ENCODE measurements at places on chromosomes 3 and 15.

- no peak for DNase-seq
Observed at GRCh38 chr3:64773137-64773536, 85.3 kb upstream of the ADAMTS9 start.

GRCh38 chr3:111915905-111916304 is 56.8 kb downstream of the PHLDB2 start:
- DNase-seq = no peak

DNA sequence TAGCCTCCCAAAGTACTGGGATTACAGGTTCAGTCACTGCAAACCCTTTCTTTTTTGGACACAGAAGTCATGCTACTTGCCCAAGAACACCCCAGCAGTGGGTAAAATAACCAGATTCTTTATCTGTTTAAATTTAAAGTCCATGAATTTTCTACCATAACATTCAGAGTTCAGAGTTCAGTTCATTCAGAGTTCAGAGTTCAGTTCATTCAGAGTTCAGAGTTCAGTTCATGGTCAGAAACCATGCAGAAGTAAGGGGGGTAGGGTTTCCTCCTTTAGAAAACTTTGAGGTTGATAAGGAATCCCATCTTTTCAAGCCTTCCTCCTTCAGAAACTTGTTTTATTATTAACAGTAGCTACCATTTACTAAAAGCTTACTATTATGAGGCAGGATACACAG is 43.2 kb downstream of the RAF1 start:
- DNase-seq = no peak

- no peak for DNase-seq
Observed at GRCh38 chr3:64410226-64410625, 185.0 kb upstream of the PRICKLE2 start.

DNA sequence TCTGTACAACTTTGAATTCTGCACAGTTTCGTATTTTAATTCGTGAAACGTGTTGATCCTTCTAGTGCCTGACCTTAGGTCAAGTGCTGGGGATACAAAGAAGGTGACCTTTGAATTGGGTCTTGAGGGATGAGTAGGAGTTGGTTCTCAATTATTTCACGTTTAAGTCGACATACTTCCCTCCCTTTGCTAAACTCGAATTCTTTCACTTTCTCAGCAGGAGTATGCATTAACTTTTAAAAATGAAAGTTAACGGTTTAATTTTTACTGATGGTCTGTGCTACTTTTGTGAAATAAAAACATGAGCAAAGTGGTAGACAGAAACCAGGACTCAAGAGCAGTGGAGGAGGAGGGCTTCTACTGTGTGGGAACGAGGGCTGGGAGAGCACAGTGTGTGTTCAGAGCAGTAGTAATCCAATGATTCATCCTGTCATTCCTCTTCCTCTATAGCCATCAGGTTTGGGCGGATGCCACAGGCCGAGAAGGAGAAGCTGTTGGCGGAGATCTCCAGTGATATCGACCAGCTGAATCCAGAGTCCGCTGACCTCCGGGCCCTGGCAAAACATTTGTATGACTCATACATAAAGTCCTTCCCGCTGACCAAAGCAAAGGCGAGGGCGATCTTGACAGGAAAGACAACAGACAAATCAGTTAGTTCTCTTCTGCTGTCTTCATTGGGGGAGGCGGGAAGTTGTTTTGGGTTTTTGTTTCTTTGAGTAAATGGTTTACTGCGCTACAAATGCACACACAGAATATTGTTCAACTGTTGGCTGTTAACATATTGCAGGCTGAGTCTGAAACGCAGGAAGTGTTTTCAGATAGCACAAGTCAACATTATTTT is 78.6 kb upstream of the TSEN2 start:
- no peak for DNase-seq

DNA sequence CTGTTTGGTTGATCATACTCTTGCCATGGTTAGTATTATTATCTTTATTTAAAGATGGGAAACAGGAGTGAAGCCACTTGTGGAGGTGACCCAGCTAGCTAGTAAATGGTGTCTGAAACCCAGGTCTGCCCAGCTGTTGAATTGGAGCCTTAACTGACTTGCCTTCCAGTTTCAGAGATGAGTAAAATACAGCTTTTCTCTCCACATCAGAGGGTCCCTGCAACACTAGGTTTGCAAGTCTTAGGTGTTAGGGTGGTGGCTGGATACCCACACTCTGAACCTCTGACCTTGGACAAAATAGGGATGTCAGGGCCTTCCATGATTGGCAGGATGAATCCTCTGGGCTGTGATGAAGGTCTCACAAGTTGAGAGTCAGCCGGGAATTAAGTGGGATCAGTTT is 4.1 kb downstream of the FLNB start:
- DNase-seq = no peak

DNA sequence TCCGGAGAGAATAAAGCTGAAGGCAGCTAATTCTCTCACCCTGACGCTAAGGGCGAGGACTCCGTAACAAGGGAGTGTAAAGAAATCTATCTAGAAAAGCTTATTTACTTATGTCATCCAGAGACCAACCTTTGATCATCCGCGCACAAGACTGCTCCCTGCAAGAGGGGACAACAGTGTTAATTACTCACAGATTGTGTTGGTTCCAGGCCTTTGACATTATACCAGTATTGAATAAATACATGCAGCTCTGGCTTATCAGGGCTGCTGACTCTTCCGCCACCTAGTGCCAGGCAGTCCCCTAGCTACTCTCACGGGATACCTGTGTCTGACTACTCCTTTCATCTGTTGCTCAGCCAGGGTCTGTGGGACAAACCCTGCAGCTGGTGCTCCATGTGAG is 211.7 kb downstream of the DTWD1 start:
- DNase-seq = no peak

DNA sequence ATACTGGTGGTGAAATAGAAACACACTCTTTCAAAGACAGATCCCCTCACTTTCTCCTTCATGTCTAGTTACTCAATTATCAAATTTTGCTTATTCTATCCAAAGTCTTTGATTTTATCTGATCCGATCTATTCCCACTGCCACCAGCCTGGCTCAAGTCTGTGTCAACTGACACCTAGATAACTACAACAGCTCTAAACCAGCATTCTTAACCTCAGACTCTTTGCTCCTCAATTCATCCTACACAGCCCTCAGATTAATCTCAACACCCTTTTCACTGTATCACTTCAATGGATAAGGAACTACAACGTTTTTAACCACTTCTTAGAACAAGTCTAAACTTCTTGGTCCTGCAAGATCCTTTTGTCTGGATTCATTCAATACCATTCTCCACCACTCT is 9.1 kb downstream of the KPNA1 start:
- DNase-seq = no peak

DNA sequence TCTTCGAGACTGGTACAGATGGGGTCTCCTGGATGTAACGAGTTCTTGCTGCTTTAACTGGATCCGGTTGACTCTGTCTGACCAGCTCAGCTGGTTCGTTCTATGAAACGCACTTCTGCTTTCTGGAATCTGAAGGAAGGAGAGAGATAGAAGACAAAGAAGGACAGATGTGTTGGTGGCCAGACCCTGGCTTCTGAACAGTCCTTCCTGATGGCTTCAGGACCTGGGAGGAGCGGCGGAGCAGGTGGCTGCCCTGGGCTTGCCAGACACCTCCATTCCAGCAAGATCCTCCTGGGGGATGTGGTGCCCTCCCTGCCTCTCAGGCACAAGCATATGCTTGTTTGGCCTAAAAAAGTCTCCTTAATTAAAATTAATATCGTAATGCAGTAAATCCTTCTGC is 99.9 kb downstream of the APBA2 start:
- no peak for DNase-seq

- no peak for DNase-seq
Observed at GRCh38 chr15:63210151-63211091, 21.0 kb downstream of the RAB8B start.

GRCh38 chr3:67635257-67635656 is 19.2 kb downstream of the SUCLG2 start:
- no peak for DNase-seq

DNA sequence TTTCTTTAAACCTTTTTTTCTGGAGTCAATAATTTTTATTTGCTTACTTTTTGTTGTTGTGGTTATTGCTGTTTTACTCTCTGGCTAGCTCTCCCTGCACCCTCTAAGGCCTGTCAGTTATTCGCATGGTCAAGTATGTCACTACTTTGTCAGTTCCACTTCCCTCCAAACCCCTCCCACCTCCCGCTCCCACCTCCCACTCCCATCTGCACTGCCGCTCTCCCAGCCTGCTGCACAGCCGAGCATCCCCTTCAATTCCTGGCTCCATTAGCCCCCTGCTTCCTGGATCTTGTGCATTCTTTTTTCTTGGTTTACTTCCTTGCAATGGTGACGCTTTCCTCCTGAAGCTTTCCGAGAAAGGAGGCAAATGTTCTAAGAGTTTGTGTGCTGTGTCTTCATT is 218.0 kb downstream of the XXYLT1 start:
- no peak for DNase-seq

DNA sequence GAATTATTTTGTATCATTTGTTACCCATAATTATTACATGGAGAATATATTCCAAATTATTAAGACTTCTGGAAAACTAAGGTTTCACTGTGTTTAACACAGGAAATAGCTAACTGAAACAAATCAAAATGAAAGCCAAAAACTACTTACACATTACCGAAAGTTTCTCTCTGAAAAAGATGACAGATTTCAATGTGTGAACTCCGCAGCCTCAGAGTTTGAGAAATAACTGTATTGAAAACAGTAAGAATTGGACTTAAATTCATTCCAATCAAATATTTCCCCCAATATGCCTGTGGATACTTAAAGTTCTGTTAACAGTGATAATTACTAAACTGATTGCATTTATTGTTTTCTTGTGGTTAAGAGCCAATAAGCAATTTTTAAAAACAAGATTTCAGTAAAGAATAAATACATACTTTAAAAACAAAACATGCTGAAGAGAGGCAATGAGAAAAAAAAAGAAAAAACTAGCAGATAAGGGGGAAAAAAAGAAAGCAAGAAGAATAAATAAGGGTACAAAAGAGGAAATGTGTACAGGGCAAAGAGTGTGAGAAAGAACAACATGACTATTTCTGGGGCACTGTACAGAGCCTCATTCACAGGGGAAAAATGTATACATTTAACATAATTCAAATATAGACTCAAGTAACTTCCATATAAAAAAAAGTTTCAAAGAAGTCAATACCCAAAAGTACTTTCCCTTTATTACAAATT is 30.7 kb downstream of the DENND4A start:
- no peak for DNase-seq

- DNase-seq = no peak
Observed at GRCh38 chr3:99131876-99132275, 230.4 kb upstream of the DCBLD2 start.

GRCh38 chr15:43941555-43941954 is 114.8 kb downstream of the WDR76 start:
- DNase-seq = no peak

DNA sequence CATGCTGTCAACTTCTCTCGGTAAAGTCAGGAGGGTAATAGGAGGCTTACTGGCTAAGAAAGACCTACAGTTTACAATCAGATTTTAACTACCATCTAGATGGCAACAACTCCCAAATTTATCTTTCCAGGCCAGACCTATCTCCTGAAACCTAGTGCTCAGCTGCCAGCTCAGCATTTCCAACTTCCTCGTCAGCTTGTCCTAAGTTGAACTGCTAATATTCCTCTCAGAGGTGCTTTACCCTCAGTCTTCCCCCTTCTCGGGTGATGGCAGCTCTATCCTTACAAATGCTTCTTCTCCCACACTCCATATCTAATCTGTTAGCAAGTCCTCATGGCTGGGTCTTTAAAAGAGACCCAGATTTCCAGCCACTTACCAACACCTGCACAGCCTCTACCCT is 36.9 kb upstream of the UBE2E2 start:
- DNase-seq = no peak

- DNase-seq = no peak
Observed at GRCh38 chr3:161672478-161672877, 175.9 kb downstream of the OTOL1 start.

DNA sequence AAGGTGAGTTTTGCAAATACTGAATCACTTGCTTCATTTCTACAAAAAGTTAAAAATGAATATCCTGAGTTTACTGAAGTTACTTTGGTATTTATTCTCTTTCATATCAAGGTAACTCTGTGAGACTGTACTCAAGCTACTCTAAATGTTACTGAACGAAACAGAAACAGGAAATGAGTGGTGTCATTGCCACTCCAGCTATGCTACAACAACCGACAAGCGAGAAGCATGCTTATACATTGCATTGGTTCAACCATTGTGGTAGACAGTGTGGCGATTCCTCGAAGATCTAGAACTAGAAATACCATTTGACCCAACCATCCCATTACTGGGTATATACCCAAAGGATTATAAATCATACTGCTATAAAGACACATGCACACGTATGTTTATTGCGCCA is 313.2 kb upstream of the THBS1 start:
- DNase-seq = no peak

GRCh38 chr3:94004301-94004910 is 24.0 kb downstream of the STX19 start:
- no peak for DNase-seq

- DNase-seq = no peak
Observed at GRCh38 chr15:63194880-63195568, 5.6 kb downstream of the RAB8B start.

- DNase-seq = no peak
Observed at GRCh38 chr15:25233766-25234350, 205.0 kb downstream of the UBE3A start.

GRCh38 chr15:57061696-57062095 is 143.3 kb downstream of the TCF12 start:
- DNase-seq = no peak

GRCh38 chr15:63922261-63922904 is 88.6 kb upstream of the HERC1 start:
- DNase-seq = no peak

GRCh38 chr15:64146041-64146440 is 5.5 kb upstream of the SNX22 start:
- no peak for DNase-seq

DNA sequence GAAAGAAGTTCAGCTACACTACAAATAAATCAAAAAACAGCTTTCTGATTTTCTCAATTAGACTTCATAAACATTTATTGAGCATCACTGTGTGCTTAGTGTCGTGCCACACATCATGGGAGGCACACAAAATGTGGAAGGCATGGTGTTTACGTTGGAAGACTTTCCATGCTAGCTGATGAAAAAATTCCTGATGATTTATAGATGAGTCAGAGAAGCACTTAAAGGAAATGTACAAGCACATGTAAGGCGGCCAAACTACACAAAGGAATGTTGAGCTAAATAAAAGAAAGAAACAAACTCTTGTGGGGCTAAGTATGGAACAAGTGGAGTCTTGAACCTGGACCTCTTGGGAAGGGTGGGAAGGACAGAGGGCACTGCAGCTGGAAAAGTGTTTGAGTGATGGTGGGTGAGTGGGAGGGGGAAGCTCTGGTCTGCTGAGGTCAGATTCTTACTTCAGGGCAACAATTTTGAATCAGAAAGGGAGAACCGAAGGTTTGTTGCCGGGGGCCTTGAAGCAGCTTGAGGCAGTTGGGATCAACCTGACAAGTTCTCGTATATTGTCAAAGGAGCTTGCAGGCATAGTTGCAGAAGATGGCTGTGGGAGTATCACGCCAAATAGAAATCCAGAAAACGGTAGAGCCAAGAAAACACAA is 66.9 kb downstream of the FOXB1 start:
- no peak for DNase-seq

GRCh38 chr3:169344465-169344864 is 319.0 kb downstream of the MECOM start:
- no peak for DNase-seq

- no peak for DNase-seq
Observed at GRCh38 chr3:193851941-193852674, 259.1 kb downstream of the OPA1 start.

Data from stimulated activated CD4-positive, alpha-beta T cell treated with anti-CD3 and anti-CD28 coated beads, TNF-alpha, amount 100 ng/mL, for 48 hours (primary cell).